ENCODE measurements at places on chromosomes 1 and 21.

- DNase-seq: no peak
Observed at GRCh38 chr1:61130338-61131000, 48.1 kb downstream of the NFIA start.

DNA sequence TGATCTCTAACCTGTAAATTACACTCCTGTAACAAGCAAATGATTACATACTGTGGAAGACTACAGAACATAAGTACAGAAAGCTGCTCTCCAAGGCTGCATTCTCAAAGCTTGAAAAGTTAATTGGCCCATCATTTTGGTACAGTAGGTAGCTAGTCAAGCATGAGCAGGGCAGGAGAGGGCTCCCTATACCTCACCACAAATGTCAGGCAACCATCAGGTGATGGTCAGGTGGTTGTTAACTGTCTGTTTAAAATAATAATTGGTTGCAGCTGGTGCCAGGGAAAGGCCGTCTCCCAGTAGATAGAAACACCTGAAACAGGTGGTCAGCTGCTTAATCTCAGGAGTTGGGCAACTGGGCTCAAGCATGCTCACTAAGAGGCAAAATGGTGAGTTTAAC lies 13.1 kb upstream of the SLC1A7 start:
- no peak for DNase-seq

GRCh38 chr1:153679337-153680119 lies 1.0 kb downstream of the NPR1 start:
- no peak for DNase-seq

- no peak for DNase-seq
Observed at GRCh38 chr1:167746988-167747655, 25.3 kb downstream of the MPZL1 start.

DNA sequence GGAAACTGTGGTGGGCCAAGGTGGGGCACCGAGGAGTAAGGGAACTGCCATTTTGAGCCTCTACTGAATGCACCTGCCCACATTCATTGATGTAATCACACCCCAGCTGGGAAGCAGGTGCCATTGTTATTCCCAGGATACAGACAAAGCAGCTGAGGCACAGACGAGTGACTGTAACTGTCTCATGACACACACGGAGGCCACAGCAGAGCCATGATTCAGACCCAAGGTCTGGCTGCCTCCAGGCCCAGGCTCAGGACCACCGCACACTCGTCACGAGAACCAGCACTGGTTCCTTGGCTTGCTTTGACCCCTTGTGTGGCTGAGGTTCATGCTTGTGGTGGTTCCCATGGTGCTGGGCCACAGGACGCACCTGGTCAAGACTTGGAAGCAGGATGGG lies 45.6 kb upstream of the CLIC4 start:
- no peak for DNase-seq

DNA sequence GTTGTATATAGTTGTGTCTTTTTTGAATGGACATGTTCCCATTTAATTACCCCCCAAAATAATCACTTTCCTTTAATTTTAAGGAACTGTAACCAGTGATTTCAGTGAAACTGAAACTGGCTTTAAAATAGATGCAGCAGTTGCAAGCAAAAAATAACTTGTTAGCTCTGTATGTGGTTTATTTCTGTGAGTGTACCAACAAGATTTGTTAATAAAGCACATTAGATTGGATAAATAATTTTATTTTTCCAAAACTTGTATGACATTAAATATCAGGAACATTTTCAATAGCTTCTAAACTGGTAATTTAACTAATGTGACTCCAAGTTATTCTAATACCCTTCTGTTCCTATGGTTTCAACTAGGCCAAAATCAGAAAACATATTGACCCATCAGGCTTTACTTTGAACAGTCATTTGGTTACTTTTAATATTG lies 184.3 kb upstream of the CACYBP start:
- DNase-seq: no peak

GRCh38 chr1:178973652-178974101 lies 52.0 kb upstream of the FAM20B start:
- DNase-seq: no peak

DNA sequence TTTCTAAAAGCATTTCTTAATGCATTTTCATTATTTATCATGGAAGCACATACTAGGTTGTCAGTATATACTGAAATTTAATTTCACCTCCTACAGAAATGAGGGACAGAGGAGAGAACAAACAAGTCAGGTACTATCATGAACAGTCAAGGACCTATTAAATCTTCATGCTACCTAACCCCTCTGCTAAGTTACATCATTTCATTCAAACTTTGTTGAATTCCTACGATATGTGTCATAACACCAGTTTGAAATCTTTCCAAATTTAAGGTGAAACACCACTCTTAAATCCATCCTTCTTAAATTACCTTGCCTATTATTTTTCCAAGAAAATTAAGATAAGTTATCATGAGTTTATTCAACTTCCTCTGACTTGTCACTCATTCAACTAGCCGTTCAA lies 78.9 kb downstream of the DENND1B start:
- DNase-seq: no peak

DNA sequence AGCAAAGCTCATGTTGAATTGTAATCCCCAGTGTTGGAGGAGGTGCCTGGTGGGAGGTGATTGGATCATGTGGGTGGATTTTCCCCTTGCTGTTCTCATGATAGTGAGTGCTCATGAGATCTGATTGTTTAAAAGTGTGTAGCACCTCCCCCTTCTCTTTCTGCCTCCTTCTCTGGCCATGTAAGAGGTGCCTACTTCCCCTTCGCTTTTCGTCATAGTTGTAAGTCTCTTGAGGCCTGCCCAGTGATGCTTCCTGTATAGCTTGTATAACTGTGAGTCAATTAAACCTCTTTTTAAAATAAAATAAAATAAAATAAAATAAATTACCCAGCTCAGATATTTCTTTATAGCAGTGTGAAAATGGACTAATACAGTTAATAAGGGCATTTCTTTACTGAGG lies 1025.7 kb downstream of the PLA2G4A start:
- DNase-seq: no peak

GRCh38 chr1:167119696-167120095 lies 25.8 kb downstream of the STYXL2 start:
- DNase-seq: no peak

DNA sequence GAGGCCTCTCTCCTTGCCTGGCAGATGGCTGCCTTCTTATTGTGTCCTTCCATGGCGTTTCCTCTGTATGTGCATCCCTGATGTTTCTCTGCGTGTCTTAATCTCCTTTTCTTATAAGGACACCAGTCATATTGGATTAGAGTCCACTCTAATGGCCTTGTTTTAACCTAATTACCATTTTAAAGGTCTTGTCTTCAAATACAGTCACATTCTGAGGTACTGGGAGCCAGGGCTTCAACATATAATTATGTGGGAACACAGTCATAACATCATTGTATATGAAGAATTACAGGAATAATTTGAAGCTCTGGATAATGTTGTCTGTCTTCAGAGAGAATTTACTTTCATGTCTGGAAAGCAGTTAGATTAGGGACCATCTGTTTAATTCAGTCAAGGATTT lies 56.4 kb upstream of the PTGFR start:
- no peak for DNase-seq

DNA sequence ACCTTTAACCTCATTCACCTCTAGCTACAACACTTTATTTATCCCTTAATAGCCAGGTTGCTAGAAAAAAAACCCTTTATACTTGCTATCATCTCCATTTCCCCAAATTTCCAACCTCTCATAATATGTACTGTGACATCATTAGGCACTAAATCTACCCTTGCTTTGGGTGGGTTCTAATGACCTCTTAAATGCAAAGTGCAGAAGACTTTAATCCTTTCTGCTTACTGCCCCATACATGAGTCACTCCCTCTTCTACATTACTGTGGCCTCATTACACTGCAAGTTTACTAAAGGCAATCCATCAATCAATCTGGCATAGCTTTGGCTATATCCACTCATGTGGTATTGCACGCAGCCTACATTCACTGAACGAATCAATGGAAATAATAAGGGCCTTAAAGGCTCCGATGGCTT lies 353.3 kb downstream of the SMYD3 start:
- DNase-seq: no peak

GRCh38 chr1:246788895-246789338 lies 64.7 kb downstream of the SCCPDH start:
- no peak for DNase-seq

- DNase-seq: no peak
Observed at GRCh38 chr1:3593334-3593733, 18.0 kb downstream of the MEGF6 start.

DNA sequence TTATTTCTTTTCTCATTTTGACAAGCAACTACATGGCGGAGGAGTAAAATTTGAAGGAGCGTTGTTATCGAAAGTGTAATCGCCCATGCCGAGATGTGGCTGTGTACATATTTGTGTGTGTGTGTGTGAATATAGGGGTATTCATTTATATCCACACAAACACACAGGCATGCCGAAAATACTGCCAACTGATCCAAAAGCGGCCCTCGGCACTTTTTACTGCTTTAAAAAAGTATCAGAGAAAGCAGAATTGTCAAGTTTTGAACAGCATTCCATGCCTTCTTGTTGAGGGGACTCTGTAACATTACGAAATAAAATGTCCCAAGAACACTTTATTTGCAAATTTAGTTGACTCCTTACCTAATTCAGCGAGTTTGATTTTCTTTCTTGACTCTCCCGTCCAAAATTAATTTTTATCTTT lies 1.1 kb downstream of the PBX1 start:
- DNase-seq: no peak

DNA sequence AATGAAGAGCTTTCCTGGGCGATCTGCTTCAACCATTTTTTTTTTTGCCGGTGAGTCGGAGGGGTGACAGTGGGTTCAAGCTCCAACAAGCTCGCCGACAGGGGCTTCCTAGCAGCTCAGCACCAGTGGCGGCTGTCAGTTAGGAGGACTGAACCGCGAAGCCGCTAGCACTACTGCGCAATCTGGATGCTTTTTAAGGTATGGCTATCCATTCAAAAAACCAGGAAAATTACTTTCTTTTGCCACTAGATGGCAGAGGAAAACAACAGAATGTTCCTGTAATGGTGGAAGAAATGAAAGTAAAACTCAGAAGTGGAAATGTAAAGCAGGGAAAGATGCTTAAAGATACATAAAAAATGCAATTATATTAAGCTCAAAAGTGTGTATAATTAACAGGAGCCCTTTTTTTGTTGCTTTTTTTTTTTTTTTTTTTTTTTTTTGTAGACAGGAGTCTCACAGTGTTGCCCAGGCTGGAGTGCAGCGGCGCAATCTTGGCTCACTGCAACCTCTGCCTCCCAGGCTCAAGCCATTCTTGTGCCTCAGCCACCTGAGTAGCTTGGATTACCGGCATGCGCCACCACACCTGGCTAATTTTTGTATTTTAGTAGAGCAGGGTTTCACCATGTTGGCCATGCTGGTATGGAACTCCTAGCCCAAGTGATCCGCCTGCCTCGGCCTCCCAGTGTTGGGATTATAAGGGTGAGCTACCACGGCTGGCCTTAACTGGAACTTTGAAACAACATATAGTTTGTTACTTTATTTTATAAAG lies 8.5 kb downstream of the KYAT3 start:
- no peak for DNase-seq

- DNase-seq: no peak
Observed at GRCh38 chr1:65698590-65698989, 94.1 kb upstream of the PDE4B start.

- no peak for DNase-seq
Observed at GRCh38 chr1:52867087-52867863, 24.7 kb downstream of the ZYG11A start.

- DNase-seq: no peak
Observed at GRCh38 chr1:173865468-173866164, 2.2 kb downstream of the GAS5 start.

- no peak for DNase-seq
Observed at GRCh38 chr1:97505289-97505688, 415.5 kb downstream of the DPYD start.

DNA sequence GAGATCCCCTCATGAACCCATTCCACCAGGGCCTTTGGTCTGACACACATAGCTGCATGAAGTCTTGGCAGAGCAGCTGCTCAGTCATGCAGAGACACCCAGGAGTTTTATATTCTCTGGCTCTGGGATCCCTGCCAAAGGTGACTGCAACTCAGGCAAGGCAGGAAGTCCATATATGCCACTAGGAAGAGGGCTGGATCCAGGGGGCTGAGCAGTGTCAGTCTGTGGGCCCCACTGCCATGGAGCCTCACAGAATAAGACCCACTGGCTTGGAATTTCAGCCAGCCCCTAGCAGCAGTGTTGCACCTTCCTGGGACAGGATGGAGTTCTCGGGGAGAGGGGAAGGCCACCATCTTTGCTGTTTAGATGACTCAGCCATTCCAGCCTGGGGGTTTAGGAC lies 199.7 kb downstream of the TBX15 start:
- DNase-seq: no peak

DNA sequence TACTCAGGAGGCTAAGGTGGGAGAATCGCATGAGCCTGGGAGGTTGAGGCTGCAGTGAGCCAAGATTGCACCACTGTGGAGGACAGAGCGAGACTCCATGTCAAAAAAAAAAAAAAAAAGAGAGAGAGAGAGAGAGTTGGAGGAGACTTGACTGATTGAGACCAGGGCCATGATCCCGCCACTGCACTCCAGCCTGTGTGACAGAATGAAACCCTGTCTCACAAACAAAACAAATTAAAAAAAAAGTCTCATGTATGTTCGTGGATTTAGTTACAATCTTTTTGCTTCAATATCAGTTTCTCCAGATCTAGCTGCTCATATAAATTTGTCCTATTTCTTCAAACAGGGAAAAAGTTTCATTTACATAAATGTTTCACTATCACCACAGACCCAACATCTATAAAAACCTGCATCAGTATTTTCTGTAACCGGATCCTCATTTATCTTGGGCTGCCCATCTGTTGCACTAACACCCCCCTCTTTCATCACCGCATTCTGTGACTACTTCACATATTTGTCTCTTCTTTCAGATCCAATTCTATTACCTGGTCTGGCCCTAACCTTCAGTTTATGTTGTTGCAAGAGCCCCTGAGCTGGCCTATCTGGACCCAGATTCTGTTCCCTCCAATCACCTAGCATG lies 127.0 kb downstream of the GREM2 start:
- DNase-seq: no peak

- DNase-seq: no peak
Observed at GRCh38 chr1:157193702-157194391, 55.7 kb upstream of the ETV3 start.

All from right lobe of liver (tissue), 6 donors.